ENCODE measurements at places on chromosomes 2 and 18.
A peak's percentile ranks its signal among the peaks of the same experiment; 100 is the strongest.

- DNase-seq: no peak
These were observed 110.0 kb downstream of the MBP start for GRCh38 chr18:77022556-77022955.

GRCh38 chr18:51525453-51526225, 328.2 kb upstream of the MEX3C start:
- no peak for DNase-seq

DNA sequence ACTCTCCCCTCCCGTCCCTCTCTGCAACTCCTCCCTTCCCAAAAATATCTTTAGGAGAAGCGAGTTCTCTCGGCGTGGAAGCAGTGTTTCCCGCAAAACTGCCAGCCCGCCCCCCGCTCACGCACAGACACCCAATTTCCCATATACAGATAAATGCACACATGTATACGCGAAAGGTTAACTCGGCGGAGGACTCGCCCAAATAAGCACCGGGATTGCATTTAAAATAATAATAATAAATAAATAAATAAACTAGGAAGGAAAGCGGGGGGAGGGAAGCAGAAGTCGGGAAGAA, 70.0 kb upstream of the PSMD14 start:
- no peak for DNase-seq

DNA sequence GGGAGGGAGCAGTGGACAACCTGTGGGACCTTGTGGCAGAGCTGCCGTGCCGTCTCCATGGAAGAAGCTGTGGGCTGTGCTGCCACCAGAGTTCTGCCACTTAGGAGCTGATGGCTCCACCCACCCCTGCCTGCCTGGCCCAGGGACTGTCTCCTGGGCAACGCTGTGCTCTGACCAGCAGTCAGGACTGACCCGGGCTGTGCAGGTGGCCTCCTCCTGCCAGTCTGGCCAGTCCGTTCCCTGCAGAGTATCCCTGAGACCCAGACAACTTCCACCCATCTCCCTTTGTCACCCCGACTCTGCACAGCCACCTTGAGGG, 12.8 kb downstream of the ASIC4 start:
- no peak for DNase-seq

- DNase-seq: peak; percentile 51
These were observed 226.2 kb downstream of the PIEZO2 start for GRCh38 chr18:10923141-10923540.

DNA sequence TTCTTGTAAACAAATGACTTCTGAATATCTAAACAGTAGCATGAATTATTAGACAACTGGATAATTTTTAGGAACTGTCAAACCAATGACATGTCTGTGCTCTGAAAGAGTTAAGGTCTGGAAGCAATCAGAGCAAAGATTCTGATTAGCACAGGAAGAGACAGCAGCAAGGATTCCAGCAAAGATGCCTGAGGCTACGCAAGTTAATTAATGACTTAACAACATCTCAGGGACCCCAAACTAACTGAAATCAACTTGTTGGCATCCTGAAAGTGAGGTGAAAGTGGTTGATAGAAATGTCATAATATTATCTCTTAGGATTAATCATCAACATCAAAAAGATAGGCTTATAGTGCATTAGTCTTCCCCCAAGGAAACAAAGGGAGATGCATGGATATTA, 123.3 kb upstream of the TMEM200C start:
- no peak for DNase-seq

- DNase-seq: peak; percentile 50
These were observed 801 bp downstream of the OSR1 start for GRCh38 chr2:19357402-19358241.

DNA sequence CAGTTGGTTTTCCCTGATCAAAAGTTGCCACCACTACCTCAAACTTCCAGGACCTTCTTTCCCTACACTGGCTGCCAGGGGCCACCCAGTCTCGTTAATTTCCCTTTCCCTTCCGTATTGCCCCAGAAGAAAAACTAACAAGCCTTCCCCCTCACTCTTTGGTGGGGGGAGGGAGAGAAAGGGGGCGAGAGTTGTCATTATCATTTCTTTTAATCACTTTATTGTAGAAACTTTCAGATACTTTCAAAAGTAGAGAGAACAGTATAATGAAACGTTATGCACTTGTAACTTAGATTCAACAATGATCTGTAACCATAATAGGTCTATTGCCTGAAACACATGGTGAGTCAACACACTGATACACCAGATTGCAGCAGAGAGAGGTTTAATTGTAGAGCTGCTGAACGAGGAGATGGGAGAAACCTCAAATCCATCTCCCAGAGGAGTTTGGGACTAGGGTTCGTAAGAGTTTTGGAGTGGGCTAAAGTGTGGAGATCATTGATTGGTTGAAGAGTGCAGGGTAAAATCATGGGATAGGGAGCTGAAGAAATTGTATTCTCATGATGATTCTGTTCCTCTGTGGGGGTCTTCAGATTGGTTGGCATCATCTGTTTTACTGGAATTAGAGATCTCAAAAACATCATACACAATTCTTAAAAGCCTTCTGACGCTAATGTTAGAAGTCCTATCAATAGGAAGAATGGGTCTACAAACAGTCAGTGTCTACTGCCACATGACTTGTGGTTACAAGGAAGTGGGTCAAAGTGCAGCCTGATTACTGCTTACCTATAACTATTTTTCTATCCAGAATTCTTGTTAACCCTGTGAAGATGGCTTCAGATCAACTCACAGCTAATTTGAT, 2.6 kb upstream of the RNF149 start:
- DNase-seq: no peak

DNA sequence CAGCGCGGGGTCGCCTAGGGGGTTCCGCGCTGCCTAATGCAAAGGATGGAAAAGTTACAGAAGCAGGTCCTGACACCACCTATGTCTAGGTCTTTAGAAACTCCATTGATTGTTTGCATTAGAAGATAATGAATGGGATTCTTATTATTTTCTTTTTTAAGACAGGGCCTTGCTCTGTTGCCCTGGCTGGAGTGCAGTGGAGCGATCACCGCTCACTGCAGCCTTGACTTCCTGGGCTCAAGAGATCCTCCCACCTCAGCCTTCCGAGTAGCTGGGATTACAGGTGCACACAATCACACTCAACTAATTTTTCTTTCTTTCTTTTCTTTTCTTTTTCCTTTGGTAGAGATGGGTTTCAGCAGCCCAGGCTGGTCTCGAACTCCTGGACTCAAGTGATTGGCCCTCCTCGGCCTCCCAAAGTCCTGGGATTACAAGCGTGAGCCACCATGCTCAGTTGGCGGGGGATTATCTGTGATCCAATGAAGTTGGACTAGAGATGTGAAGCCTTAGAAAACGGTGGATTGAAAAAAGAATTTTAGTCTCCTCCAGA, 761 bp upstream of the IDH1 start:
- DNase-seq: no peak

DNA sequence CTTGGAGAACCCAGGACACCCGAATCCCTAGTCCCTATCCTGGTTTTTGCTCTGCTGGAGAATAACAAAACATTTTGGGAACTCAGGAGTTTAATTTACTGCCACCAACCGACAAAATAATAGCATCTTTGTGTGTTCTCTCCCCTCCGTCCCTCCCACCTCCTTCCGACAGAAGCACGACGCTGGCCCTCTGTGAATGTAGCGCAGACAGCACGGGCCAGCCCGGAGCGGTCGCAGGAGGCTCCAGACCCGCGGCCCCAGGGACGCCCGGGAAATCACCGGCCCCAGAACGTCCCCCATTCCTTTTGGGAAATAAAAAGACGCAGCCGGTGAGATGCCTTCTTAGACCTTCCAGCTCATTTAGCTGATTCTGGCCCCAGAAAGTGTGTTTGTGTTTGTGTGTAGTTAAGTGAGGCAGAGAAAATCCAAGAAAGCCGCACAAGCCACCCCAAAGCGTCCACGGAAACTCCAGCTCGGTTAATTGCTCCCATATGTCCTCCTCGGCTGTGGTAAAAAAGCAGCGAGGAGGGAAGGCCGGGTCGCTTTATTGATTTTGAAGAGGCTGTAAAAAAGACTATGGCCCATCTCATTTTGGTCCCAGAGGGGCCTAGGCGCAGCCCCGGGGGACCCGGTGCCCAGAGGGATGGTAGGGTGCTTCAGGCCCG, 577 bp upstream of the TANC1 start:
- peak; percentile 83 for DNase-seq

DNA sequence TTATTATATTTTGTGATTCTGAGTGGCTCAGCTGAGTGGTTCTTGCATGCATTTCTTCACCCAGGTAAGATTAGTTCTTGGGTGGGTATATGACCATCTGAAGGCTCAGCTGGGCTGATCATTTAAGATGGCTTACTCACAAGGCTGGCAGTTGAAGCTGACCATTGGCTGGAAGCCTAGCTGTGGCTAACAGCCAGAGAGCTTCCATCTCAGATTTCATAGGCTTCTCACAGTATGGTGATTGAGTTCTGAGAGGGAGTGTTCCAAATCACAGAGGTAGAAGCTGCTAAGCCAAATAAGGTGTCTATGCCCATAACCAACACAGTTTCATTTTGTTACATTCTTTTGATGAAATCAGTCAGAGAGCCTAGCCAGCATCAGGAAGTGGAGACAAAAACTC, 117.4 kb upstream of the RPRM start:
- DNase-seq: no peak

- DNase-seq: no peak
These were observed 40.9 kb downstream of the TMEM247 start for GRCh38 chr2:46520130-46520711.

DNA sequence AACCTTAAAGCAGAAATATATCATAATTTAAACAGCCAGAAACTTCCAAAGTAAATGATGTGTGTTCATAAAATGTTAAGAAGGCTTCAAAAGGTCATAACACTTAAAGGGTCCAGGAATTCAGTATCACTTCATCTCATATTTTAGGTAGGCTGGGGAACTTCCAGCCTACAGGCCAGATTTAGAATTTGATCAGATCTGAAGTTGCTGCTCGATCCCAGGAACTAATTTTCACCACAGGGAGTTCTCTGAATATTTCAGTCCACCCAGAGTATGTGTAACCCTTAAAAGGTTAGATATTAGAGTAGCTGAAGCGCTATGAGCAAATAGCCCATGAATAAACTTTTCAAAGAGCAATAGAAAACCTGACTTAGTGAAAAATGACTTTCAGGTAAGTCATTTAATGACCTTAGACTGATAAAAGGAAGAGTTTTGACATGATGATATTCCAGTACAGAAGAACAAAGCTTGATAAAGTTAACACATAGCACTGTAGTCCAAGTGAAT, 1.7 kb downstream of the WIPF1 start:
- no peak for DNase-seq

- DNase-seq: no peak
These were observed 22.7 kb downstream of the IAH1 start for GRCh38 chr2:9497017-9497416.

DNA sequence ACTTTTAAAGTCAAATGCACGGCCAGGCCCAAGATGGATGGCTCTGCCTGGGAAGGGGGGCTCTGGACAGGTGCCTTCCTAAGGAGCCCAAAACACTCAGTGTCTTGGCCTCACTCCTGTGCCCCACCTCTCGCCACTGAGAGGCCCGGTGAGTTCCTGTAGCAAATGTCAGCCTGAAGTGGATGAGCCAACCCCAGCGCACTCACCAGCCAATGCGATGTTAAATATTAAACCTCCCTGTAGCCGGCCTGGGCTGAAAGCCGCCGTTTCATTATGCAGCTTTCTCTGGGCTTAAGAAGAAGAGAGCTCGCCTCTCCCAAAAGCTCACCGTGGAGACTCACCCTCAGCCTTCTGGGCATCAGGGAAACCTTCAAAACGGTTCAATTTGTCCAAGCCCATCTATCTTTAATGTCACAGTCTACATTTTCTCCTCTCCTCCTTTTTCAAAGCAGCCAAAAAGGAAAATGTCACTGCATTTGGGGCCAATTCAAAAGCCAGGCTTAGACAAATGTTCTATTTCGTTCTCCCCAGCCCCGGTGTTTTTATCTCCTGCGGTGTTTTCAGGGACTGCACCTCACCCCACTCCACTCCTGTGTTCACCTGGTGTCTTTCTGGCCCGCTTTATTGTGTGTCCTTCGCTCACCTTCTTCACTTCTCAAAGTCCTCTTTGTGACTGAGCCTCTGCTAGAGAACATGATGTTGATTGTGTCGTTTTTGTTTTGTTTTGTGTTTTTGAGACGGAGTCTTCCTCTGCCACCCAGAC, 124.0 kb downstream of the NRP2 start:
- no peak for DNase-seq

- no peak for DNase-seq
These were observed 38.0 kb downstream of the KYNU start for GRCh38 chr2:142915502-142915901.

All from fibroblast of skin of right biceps (primary cell).